ENCODE measurements at places on chromosomes 4 and X.

DNA sequence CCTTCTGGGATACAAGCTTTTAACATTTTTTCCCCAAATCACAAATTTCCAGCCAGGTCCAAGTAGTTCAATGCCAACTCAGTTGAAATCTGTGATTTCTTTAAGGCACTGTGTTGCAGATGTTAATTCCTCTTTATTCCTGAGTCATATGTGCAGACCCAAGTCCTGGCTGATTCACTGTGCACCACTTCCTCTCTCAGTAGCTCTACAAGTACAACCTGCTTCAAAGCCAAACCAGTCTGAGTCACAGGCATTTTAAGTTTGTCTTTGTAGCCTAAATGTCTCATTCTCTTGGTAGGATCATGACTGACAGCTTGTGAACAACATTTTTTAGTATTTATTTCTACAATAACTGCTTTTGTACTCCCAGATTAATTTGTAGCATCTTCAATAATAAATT is 165.6 kb upstream of the S100G start:
- no peak for DNase-seq

GRCh38 chr4:2924765-2925301 is 38.4 kb downstream of the NOP14 start:
- DNase-seq = peak; percentile 35

DNA sequence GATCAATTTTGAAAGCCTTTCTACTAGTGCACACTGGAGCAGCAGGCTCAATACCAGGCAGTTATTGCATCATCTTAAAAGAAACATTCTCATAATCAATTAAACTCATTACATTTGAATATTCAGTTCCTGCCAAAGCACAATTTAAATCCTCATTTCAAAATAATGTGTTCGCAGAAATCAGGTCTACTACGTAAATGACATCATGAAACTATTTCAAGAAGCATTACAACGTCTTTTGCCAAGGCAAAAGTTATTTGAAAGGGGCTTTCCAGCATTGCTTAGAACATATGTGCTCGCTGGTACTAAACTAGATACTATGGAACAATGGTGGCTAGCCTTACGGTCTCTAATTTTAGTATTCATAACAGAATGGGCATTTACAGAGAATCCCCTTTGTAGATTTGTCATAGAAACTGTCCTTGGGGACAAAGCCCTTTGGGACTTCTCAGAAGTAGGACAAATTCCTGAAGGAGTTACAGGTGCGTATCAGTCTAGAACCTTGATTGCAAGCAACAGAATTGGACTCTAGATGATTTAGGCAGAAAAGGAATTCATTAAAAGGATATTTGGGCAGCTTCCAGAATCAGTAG is 27.6 kb upstream of the HUWE1 start:
- DNase-seq = no peak

DNA sequence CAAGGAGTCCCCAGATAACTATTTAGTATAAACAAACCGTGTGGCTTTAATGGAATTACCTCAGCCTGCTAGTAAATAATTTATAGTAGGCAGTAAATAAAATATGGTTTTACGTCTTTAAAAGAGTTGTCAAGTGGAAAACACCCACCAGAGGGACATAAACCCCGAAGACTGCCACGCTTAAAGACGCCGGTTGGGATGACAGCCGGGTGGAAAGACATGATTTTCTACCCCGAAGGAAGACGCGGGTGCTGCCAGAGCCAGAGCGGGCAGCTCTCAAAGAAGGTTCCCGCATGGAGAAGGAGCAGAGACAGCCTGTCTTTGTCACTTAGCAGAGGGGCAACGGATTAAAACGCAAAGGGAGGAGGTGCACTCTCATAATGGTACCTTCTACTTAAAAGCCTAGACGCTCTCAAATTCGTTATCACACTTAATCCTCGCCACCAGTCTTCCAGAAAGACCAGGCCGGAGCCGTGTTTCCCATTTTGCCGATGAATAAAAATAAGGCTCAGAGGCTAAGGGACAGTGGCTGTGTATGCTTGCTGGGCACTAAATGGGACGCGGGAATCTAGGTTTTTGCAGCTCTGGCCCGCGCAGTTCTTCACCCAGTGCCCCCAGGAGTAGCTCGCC is 140.5 kb upstream of the ZIC3 start:
- no peak for DNase-seq

- DNase-seq = no peak
Observed at GRCh38 chr4:53963336-53963735, 101.1 kb downstream of the CHIC2 start.

- no peak for DNase-seq
Observed at GRCh38 chrX:88586317-88586716, 160.7 kb upstream of the CPXCR1 start.

- no peak for DNase-seq
Observed at GRCh38 chrX:63812823-63813222, 27.8 kb upstream of the ARHGEF9 start.

DNA sequence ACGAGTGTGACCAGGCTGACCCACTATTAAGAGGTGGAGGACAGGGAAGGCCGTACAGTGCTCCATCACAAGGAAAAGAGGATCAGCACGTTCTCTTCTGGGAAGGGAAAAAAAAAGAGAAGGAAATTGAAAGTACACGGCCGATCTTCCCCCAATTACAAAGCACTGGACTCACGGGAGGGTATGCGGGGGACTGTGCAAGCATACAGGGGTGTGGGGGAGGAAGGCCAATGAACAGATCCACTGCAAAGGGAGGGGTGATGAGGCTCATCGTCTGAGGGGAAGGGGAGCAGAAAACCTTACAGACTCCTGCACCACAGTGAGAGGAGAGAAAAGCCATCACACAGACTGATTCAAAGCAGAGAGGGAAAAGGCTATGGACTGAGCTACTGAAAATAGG is 1.1 kb downstream of the ELK1 start:
- no peak for DNase-seq

GRCh38 chrX:107629540-107629909 is 1.2 kb downstream of the PRPS1 start:
- no peak for DNase-seq

- DNase-seq = no peak
Observed at GRCh38 chr4:153824501-153824900, 35.6 kb upstream of the SFRP2 start.

GRCh38 chr4:24794480-24794879 is 893 bp upstream of the SOD3 start:
- DNase-seq = no peak

- no peak for DNase-seq
Observed at GRCh38 chr4:122276359-122276758, 102.5 kb upstream of the ADAD1 start.

DNA sequence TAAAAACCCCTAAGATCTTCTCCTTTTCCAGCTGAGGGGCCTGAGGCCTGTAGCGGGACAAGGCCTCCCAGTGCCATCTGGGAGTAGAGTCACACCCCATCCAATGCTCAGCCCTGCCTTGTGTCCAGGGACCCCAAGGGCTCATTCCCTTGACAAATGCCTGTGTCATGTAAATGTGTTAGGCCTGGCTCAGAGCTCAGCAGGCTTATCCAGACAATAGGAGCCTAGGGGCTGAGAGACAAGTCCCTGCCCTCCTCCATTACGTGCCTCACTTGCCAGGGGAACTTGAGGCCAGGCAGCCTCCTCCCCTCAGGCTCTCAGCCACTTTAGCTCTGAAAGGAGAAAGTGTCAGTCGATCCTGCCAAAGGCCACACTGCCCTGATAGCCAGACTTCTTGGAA is 166.8 kb upstream of the MAMLD1 start:
- DNase-seq = no peak

DNA sequence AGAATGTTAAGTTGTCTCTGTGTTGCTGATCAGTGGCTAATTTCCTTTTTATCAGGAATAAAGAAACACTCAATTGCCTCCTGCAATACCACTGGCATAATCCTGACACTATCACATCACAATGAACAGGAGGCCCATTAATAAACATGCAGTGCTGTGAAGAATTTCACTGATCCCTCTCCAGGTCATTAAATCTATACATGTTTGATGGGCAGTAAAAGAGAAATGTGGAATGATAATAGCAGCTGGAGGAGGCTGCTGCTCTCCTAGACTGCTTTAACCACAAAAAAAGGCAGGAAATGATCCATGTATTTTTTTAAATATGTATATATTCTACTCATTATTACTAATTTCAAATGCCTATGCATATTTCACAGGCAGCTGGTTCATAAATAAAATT is 202.1 kb downstream of the CENPC start:
- no peak for DNase-seq

DNA sequence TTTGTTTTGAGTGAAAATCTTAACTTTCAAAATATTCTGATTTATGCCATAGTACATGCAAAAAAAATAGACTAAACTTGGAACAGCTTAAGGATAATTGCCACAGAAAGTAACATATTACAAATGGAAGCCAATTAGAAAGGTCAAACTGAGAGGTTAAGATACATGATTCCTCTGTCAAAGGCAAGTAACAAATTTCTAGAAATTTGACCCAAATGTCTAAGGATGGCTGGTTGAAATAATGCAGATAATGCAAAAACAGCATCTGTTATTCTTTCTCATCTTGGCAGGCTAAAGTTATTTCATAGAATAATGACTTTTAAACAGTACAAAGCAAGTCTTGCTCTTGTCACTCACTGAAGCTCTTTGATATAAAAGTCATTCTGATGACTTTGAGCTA is 10.5 kb downstream of the FGF5 start:
- no peak for DNase-seq

GRCh38 chr4:185269286-185269685 is 59.9 kb downstream of the SNX25 start:
- no peak for DNase-seq

GRCh38 chr4:107734120-107734519 is 14.1 kb upstream of the PAPSS1 start:
- DNase-seq = no peak

DNA sequence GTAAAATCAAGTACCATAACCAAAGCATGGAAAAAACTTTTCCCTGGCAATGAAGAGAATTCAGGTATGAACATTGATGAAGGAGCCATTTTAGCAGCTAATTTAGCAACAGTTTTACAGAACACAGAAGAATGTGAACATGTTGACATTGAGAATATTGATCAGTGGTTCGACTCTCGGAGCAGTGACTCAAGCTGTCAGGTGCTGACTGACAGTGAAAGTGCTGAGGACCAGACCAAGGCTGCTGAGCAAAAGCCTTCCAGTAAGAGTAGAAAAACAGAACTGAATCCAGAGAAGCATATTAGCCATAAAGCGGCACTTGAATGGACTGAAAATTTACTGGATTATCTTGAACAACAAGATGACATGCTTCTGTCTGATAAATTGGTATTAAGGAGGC is 2.8 kb downstream of the TIGD2 start:
- no peak for DNase-seq

GRCh38 chr4:39230462-39230861 is 48.1 kb downstream of the WDR19 start:
- no peak for DNase-seq

GRCh38 chr4:142512161-142512560 is 333.9 kb downstream of the INPP4B start:
- DNase-seq = no peak
